ENCODE measurements at places on chromosomes 2 and 18.

DNA sequence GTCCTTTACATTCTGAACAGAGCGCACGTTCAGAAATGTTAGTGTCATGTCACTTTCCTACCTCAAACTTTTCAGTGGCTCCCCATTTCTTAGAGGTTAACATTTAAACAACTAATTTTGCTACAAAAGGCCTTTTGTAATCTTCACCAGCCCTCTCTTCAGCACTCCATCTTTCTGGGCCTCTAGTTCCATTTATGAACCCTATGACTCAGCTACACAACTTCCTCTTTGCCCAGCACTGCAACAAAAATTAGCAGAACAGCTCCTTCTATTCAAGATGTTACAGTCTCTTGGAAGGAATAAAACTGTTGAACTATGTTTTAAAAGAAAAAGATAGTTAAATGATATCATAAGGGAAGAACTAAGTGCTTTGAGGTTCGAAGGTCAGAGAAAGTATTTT lies 139.9 kb downstream of the VWC2L start:
- no peak for DNase-seq

DNA sequence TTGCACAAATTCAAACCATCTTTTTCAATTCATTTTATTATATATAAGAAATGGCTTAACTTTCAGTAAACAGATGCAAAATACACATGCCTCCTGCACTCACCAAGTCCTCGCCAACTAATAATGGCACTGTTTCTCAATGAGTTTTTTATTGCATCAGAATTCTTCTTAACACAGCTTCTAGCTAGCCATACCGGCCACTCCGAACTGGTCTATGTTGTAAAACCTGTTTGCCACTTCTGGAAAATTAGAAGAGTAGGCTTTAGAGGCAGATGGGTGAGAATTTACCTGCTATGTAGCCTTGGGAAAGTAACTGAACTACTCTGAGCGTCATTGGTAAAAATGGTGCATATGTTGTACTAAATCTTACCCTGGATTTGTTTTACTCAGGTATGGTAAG lies 100.6 kb upstream of the LHCGR start:
- DNase-seq: no peak

DNA sequence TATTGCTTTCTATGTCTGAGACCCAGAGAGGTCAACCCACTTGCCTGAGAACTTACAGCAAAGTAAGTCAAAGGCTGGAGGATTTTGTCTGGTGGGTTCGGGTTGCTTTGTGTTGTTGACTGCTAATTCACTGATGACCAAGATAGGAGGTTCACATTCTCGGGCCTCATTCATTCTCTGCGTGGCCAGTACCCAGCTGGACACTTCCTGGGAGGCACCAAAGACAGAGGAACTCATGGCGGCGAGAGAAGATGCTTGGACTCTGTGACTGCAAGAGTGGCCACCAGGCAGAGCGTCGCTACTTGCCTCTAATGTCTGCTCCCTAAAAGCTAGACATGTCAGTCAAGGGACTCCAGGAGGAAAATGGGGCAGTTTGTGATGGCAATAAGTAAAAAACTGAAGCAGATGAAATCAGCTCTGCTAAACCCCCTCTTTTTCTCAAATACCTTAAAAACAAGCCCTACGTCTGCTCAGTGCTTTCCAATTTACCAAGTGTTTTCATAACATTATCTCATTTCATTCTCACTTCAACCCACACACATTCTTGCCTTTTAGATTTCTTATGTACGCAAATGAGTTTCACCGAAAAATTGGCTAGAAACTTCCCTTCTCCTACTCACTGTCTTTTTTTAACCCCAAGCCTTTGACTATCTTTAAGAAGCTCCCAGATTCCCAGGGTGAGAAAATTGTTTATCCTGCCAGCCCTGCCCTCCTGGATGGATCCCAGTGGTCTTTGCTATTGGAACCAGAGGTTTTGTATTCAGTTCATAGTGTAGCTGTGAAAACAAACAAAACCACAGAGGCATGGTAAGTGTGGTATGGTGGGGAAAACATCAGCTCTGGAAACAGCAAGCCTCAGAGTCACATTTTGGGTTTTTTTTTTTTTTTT lies 4.9 kb upstream of the LBH start:
- DNase-seq: no peak

DNA sequence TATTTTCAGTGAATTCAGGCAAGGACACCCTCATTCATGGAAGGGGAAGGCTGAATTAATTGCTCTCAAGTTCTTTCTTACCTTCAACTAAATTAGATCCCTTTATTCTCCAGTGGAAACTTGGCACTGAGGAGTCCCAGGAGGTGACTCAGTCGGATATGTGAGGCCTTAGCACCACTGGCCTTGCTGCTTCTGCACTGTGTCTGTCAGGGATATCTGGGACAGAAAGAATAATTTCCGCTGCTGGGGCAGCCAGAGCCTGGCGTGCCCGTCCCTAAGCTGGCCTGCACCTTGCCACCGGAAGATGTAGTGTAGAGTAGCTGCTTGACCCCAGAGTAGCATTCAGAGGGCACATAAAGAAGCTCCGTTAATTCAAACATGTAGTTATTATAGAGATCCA lies 53.4 kb downstream of the LIMS1 start:
- no peak for DNase-seq

DNA sequence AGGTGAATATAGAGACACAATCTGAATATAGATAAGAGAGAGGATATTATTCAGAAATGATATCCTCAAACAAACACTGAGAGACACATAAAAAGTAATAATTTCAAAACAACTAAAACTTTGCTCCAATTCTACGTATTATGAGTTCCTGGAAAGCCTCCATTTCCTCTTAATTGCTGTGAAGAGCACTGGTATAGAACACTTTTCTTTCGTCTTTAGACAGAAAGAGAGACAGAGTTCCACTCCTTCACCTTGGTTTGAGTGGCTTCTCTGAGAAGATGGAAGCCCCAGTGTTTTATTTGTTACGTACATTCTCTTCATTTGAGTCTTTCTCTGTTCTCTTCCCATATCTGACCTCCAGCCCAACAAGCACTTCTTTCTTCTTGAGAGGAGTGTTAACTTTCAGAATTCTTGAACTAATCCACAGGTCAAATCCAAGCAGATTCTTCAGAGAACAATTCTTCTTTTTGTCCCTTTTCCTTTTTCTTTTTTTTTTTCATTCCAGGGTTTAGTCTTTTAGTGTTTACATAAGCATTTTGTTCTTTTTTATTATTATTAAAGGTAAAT lies 6.4 kb upstream of the PIK3C3 start:
- no peak for DNase-seq

- no peak for DNase-seq
Observed at GRCh38 chr2:9699139-9700108, 68.6 kb upstream of the YWHAQ start.

Measured in stimulated activated CD8-positive, alpha-beta memory T cell treated with anti-CD3 and anti-CD28 coated beads, Interleukin-4, amount 100 ng/mL, for 4 hours (primary cell).